ENCODE measurements at places on chromosomes 7 and 10.

- DNase-seq = no peak
These were observed 3.1 kb upstream of the CAPZA2 start for GRCh38 chr7:116859323-116859722.

GRCh38 chr7:11319491-11320274 lies 346.0 kb downstream of the PHF14 start:
- no peak for DNase-seq

- peak; percentile 81 for DNase-seq
These were observed 39.3 kb downstream of the CUX1 start for GRCh38 chr7:101856473-101857357.

- DNase-seq = no peak
These were observed 130.9 kb upstream of the ADAM12 start for GRCh38 chr10:126519185-126519584.

GRCh38 chr10:77071956-77072355 lies 565.7 kb downstream of the KCNMA1 start:
- no peak for DNase-seq

DNA sequence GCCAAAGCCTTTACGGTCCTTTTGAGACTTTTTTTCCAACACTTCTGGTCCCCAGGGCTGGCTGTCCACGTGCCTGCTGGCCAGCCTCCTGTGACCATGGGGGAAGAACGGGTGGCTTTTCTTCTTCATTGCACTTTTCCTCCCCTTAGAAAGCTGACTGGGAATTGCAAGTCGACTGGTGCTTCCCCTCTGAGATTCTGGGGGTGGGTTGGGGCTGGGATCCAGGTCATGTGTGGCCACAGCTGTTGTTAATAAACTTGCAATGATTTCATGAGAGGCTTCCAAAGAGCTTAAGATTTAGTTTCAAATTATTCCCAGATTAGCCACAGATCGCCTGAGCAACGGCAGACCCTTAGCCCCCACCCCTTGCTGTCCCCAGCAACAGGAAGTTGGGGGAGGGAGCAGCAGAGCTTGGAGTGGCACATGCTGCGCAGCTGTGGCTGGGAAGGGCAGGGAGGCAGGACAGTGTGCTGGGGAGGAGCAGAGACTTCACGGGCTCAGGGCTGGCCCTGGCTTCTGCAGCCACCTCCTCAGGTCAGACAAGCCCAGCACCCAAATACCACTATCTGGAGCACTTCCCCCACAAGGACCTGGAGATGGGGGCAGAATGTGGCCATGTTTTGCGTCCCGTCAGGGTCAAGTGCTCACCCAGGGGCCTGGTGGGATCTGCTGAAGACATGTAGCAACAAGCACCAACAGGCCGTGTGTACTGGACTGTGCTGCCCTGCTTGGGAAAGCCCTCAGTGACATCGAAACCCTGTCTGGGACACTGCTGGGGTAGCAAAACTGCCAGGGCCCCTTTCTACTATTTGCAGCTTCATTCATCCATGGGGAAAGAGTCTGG lies 147.1 kb downstream of the RNF216 start:
- peak; percentile 37 for DNase-seq

- peak; percentile 75 for DNase-seq
These were observed 83.0 kb upstream of the NPSR1 start for GRCh38 chr7:34575006-34575405.

GRCh38 chr10:26715137-26715487 lies 17.6 kb downstream of the PDSS1 start:
- DNase-seq = peak; percentile 86

- no peak for DNase-seq
These were observed 561.6 kb downstream of the TCERG1L start for GRCh38 chr10:130749911-130750310.

GRCh38 chr10:97336942-97337831 lies 2.7 kb upstream of the FRAT2 start:
- DNase-seq = peak; percentile 47

- peak; percentile 53 for DNase-seq
These were observed 6.2 kb upstream of the CH25H start for GRCh38 chr10:89213191-89213808.

- no peak for DNase-seq
These were observed 83.5 kb downstream of the PRR15 start for GRCh38 chr7:29647020-29647654.

DNA sequence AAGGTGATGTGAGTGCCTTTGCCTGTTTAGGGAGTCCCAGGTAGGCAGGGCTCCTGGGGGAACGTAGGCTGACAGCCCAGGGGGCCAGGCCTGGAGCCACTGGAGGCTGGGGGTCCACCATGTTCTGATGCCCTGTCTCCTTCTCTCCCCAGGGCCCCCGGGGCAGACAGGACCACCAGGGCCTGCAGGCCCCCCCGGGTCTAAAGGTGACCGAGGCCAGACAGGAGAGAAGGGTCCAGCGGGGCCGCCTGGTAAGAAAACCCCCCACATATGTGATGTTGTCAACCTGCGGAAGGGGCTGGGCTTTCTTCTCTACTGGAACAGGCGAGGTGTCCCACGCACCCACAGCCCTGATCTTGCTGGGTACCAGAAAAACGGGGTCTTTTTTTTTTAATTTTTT lies 85.2 kb downstream of the MYL10 start:
- DNase-seq = no peak

DNA sequence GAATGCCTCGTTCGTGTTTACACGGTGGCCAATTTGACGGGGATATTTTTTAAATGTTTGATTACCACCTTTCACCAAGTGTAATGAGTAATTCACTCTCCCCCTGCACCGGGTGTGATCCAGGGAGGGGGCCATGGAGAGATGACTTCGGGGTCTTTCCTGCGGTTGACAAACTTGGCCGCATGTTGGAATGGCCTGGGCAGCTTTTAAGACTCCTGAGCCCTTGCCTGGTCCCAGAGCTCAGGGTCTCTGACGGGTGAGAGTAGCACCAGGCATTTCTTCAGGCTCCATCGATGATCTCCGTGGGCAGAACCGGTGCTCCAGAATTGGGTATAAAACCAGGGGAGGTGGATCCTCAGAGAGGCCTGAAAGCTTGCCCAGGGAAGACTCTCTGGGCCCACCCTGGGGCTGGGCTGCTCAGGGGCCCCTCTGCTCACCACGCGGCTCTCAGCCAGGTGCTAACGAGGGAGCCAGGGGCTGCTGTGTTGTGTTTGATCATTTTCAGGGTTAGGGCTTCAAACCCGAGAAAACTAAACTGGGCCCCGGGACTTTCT lies 882 bp downstream of the ZNF282 start:
- DNase-seq = no peak

DNA sequence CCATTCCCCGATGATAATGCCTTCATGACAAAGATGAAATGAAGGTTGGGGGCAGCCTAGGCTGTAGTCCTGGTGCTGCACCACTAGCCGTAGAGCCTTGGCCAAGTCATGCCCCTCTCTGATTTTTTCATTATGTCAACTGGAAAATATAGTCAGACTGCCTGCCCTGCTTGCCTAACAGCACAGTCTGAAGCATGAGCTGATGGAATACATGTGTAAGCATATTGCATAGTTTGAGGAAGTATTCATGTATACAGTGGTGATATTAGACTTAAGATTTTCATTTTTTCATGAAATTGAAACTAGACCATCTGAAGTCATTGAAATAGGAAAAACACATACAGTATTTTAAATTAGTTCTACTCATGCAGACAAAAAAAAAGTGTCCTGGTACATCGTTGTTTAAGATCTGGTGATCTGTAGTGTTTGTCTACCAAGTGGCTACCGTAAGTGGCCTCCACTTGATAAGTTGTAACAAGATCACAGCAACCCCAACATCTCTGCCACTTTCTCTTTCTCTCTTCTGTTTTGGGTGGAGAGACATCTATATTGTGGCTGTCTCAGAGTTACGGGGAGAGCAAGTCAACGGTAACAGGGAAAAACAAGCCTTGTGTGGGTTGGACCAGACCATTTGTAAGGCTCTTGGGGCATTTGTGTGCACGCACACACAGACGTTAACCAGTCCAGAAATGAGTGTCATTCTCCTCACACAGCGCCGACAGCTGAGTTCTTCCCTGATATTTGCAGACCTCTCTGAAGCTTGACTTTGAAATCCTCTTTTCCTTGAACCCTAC lies 716.6 kb upstream of the GALNT17 start:
- no peak for DNase-seq

DNA sequence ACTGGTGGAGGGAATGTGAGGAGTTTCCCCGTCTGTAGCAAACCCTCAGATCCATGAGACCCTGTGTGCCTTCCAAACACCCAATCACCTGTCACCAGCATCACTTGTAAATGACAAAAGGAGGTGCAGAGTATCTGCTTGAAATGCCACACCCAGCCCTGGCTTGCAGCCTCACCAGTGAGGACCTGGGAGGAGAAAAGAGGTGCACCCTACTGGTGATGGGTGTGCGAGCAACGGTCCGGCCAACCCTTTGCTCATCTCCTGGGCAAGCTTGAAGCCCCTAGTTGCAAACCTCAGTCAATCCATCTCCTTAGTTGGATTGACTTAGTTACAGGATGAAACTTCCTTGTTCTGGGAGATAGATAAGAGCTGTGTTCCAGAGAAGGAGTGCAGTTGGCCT lies 62.4 kb upstream of the WAPL start:
- no peak for DNase-seq

GRCh38 chr10:8130973-8131911 lies 76.8 kb downstream of the GATA3 start:
- DNase-seq = no peak

DNA sequence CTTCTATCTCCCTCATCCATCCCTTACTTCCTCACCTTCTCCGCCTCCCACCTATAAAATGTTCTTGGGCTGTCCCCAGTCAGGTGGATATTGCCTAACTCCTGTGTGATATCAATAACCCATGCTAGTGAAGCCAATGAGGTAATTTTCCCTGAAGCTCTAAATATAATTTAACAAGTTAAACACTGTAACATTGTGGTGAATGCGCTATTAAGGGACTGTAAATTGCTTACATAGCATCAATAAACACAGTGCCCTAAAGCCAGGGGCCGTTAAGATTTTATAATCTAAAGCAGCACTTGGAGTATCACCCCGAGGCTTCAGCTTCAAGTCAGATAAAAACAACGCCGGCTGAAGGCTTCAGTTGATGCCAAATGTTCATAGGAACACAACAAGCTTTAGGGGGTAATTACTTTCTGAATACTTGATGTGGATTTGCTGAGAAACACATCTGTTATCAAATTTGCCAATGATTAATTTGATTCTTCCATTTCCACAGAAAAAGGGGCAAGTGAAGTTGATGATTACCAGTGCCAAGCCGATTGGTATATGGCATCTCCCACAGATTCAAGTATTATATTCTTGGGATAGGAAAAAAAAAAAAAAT lies 138.4 kb downstream of the CREB5 start:
- DNase-seq = no peak

- DNase-seq = no peak
These were observed 130.0 kb upstream of the TMEM72 start for GRCh38 chr10:44781131-44781530.

GRCh38 chr10:62422068-62422590 lies 48.0 kb downstream of the ZNF365 start:
- no peak for DNase-seq

GRCh38 chr10:48545462-48546145 lies 59.3 kb downstream of the ARHGAP22 start:
- no peak for DNase-seq

- peak; percentile 49 for DNase-seq
These were observed 123.4 kb upstream of the PDLIM1 start for GRCh38 chr10:95414016-95414830.

- DNase-seq = no peak
These were observed 81.8 kb upstream of the CDCA7L start for GRCh38 chr7:22027475-22027874.

GRCh38 chr10:1102416-1102815 lies 46.2 kb downstream of the WDR37 start:
- no peak for DNase-seq
